ENCODE measurements at places on chromosomes 3 and 15. TPM values are rescaled to one million over a fixed set of nuclear protein-coding genes. Genes with fewer than 3 reads are reported as not detected.

NOX5 gene
- 0.83 TPM for total RNA-seq

SPRED1 gene
- total RNA-seq, result 50.5 TPM

LRIG1 gene
- total RNA-seq, result 48.7 TPM

TJP1 gene
- 61.7 TPM for total RNA-seq

CYFIP1 gene
- 131 TPM for total RNA-seq

MYZAP gene
- total RNA-seq, result not detected

CPNE9 gene
- total RNA-seq, result not detected

DUOXA2 gene
- total RNA-seq, result not detected

ZKSCAN7 gene
- 9.0 TPM for total RNA-seq

MYL3 gene
- total RNA-seq, result not detected

GOLGA8S gene
- total RNA-seq, result 0.15 TPM

OR5K3 gene
- total RNA-seq, result not detected

CRTC3 gene
- total RNA-seq, result 12.4 TPM

TRIM71 gene
- total RNA-seq, result not detected

ATXN7 gene
- total RNA-seq, result 9.4 TPM

NR2E3 gene
- not detected for total RNA-seq

ZNF148 gene
- 38.9 TPM for total RNA-seq

ABHD14A gene
- 12.9 TPM for total RNA-seq

PRTG gene
- total RNA-seq, result 1.7 TPM

FBN1 gene
- total RNA-seq, result 887 TPM

TRANK1 gene
- total RNA-seq, result 12.1 TPM

RASL12 gene
- total RNA-seq, result 108 TPM

EXD1 gene
- total RNA-seq, result not detected

BNIP2 gene
- 122 TPM for total RNA-seq

FOXB1 gene
- total RNA-seq, result not detected

COL7A1 gene
- total RNA-seq, result 22.5 TPM

CYP1A2 gene
- total RNA-seq, result not detected

CCR3 gene
- total RNA-seq, result 0.33 TPM

AGTR1 gene
- 3.3 TPM for total RNA-seq

REC114 gene
- total RNA-seq, result not detected

CPN2 gene
- total RNA-seq, result not detected

CDCP1 gene
- total RNA-seq, result 9.1 TPM

RTP1 gene
- total RNA-seq, result not detected

SH3GL3 gene
- total RNA-seq, result 0.29 TPM

KBTBD13 gene
- under 0.01 TPM for total RNA-seq

COMMD4 gene
- 67.8 TPM for total RNA-seq

DAZL gene
- total RNA-seq, result not detected

SERP1 gene
- 232 TPM for total RNA-seq

ABHD6 gene
- 12.1 TPM for total RNA-seq

ATP13A4 gene
- total RNA-seq, result 0.33 TPM

CKMT1A gene
- total RNA-seq, result not detected

PPARG gene
- total RNA-seq, result 45.4 TPM

C3orf20 gene
- total RNA-seq, result under 0.01 TPM

All from smooth muscle cell of trachea (primary cell).